ENCODE measurements at places on chromosomes 11 and 22.

DNA sequence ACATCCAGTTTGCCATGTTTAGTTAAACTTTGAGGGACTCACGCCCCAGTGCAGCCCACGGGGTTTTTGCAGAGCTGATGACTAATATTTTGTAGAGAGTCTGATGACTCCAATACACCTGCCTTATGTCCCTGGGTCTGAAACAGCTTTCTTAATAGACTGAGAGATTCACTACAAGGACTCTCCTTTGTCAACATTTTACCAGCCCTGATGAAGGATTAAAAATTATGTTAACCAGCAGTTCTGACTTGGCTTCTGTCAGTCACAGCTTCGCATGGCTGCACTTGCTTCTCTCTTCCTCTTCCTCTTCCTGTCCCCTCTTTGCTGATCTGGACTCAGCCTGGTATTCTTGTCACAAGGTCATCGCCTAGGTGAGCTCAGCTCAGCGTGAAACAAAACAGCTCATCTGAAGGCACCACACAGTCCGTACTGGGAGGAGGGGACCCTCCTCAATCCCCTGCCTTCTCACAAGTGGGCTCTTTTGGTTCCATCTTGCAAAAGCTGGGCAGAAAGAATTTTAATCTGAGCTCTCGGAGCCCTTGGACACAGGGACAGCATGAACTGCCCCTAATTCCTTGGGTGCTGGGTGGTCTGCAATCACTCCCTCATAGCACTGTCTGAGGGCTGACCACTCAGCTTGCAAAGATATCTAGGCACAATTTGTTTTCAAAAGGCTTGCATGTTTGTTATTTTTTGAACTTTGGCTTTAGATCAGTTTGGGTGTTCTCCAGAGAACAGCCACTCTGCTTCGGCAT, 38.1 kb upstream of the POU2AF1 start:
- DNase-seq, result no peak

GRCh38 chr22:27835446-27835845, 33.9 kb upstream of the MN1 start:
- DNase-seq, result no peak

DNA sequence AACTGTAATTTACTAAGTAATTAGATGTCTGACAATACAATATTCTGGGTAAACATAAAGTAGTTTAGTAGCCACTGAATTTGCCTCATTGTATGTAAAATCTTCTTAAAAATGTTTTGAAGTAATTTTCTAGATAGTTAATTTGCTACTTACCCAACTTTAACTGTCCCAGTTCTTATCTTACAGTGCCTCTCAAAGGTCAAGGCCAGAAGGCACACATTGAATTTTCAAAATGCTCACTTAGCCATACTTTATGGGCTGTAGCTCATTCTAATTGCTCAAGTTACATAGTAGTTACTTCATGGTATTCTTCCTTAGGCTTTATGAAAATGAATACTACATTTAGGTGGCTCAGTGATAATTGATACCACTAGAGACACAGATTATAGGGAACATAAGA, 666.6 kb downstream of the CNTN5 start:
- no peak for DNase-seq

DNA sequence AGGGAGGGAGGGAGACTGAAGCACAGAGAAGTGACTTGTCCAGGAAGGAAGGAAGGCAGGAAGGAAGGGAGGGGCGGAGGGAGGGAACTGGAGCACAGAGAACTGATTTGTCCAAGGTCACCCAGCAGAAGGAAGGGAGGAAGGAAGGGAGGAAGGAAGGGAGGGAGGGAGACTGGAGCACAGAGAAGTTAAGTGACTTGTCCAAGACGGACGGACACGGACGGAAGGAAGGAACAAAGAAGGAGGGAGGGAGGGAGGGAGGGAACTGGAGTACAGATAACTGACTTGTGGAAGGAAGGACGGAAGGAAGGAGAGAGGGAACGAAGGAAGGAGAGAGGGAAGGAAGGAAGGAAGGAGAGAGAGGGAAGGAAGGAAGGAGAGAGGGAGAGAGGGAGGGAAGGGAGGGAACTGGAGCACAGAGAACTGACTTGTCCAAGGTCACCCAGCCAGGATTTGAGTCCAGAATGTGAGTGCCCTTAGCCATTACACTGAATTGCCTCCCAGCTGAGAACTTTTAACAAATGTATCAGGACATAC, 1.5 kb downstream of the SLC35F2 start:
- no peak for DNase-seq

GRCh38 chr11:68780829-68781228, 29.5 kb upstream of the TESMIN start:
- no peak for DNase-seq

GRCh38 chr11:16001899-16002426, 354.4 kb downstream of the SOX6 start:
- DNase-seq, result peak; percentile 35

DNA sequence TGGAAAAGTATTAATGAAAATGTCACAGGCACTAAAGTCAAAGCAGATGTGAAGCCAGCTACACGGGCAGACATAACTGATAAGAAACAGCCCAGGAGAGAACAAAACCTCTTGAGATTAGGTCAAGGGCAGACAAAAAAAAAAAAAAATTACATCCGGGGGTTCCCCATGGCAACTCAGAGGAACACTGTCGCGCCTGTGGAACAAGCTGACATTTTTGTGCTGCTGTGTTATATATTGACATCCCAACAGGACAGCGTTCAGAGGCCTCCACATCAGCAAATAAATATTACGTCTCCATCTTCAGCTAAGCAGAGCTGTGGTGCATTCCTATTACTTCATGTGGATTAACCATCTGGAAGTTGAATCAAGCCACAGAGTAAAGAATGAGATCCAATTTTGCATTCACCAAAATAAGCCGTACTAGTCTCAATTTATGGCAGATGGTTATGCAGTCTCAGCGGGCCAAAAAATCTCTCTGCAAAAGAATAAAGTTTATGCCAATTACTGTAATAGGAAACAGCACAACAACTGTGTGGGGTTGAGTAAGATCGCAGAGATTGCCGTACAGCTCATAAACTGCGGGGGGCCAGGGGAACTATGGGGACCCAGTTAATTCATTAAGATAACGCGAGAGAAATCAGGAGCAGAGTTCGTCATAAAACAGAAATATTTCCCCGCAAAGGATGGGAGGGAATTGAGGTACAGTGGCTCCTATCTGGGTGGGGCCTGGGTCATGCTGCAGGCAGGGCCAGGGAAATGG, 41.3 kb upstream of the MN1 start:
- DNase-seq, result no peak

- DNase-seq, result no peak
Measured at GRCh38 chr22:31753005-31753633, 700 bp upstream of the DEPDC5 start.
